Activated T-cell treated with anti-CD3 and anti-CD28 coated beads, Interleukin-2, amount 50 U/mL, for 24 hours (primary cell): ENCODE measurements at places on chromosomes 6 and 20.

DNA sequence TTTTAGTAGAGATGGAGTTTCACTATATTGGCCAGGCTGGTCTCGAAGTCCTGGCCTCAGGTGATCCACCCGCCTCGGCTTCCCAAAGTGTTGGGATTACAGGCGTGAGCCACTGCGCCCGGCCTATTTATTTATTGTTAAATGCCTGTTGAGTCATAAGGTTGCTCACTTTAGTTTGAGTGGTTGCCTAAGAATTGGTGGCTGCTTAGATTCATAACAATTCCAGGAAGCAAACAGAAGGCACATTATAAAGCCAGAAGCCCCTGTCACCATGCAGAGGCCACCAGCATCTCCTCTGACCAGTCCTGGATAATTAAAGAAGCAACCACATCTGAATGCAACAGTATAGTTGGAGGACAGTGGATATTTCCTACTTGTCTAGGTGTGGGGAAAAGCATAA, 24.0 kb upstream of the ARMH2 start:
- no peak for DNase-seq

DNA sequence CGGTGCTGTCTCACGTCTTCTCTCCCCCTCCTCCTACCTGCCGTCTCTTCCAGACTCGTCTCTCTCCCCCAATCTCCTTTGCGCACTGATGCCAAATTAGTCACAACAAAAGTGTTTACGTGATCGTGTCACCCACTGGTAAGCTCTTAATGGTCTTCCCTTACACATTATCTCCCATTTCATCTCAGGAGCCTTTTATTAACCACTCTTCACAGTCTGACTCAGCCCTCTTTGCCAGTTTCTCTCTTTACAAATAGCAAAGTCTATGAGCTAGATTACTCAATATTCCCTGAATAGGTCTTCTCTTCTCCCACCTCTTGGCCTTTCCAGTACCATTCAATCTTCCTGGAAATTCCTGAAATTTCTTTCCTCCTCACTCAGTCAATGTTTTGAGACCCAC, 247.0 kb downstream of the ESR1 start:
- no peak for DNase-seq

GRCh38 chr20:3239026-3239866, at the start of gene SLC4A11:
Gene SLC4A11, minus strand, starts transcription at chr20:3239190. Its CDS starts 53 bp downstream, at chr20:3239137.
- DNase-seq, result peak; percentile 64

- DNase-seq, result no peak
Observed at GRCh38 chr6:52125572-52125971, 38.2 kb upstream of the PKHD1 start.

DNA sequence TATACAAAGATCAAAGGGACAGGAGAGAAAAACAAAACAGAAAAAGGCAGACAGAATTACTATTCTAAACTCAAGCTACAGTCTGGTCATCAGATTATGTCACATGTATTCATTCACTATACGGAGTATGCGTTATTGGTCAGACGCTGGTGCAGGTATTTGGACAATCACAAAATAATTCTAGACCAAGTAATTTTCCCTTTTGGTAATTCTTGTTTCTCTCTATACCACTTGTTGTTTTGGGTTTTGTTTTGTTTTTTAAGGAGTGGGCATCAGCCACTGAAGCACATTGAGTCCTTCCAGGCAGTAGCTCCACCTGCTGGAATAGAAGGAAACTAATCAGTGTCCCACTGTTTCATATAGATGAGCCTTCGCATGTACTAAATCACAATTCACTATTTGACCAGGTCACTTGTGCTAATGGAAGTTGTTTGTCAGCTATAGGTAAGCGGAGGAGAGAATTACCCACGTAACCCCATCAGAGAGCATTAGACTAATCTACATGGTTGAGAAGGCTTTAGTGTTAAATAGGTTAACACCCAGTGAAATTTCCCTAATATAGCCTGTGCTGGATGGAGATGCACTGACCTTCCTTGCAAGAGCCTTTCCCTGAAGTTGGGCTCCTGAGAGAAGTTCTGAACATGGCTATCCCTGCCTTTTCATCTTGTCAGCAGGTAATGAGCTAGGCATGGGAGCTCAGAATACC, 77.9 kb downstream of the TNFAIP3 start:
- no peak for DNase-seq

DNA sequence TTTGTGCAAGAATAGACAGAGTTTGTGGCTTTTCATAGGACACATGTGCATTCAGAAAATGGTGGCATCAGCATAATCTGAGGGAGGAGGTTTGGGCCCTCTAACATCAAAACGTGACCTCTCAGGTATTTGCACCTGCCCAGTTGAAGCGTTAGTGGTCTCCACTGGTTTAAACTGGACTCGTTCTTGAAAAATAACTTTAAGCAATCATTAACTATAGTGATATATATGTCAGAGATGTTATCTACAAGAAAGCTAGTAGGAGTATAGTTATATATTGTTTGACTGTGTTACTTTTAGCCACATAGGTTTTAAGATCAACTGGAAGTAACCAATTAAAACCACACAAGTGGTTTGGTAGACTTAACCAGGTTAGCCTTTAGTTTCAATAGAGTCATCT, 607.4 kb downstream of the MAFB start:
- DNase-seq, result no peak

DNA sequence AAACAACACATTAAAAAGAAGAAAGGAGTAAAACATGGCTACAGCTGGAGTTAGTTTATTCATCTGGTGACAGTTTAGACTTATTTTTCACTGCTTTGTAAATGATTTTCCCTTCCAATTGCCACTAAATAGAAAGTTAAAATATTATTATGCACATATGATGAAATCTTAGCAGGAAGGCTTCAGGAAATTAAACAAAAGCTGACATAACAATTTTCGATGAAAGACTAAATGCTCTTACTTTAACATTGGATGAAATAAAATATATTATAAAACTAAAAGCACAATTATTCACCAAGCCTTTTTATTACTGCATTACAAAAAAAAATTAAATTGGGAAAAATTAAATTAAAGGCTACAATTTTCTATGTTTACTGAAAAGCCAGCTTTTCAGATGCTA, 158.0 kb downstream of the MMUT start:
- no peak for DNase-seq

- DNase-seq, result no peak
Observed at GRCh38 chr6:160513836-160514235, 150.2 kb downstream of the LPA start.

- DNase-seq, result no peak
Observed at GRCh38 chr6:66964216-66964615, 1257.2 kb upstream of the EYS start.

- DNase-seq, result no peak
Observed at GRCh38 chr6:33375143-33375671, 16.4 kb upstream of the KIFC1 start.

- no peak for DNase-seq
Observed at GRCh38 chr6:158002249-158002950, 20.7 kb downstream of the SYNJ2 start.

GRCh38 chr6:93842178-93842577, 422.8 kb upstream of the EPHA7 start:
- DNase-seq, result no peak

- peak; percentile 71 for DNase-seq
Observed at GRCh38 chr6:2891768-2892170, 11.3 kb downstream of the SERPINB9 start.

DNA sequence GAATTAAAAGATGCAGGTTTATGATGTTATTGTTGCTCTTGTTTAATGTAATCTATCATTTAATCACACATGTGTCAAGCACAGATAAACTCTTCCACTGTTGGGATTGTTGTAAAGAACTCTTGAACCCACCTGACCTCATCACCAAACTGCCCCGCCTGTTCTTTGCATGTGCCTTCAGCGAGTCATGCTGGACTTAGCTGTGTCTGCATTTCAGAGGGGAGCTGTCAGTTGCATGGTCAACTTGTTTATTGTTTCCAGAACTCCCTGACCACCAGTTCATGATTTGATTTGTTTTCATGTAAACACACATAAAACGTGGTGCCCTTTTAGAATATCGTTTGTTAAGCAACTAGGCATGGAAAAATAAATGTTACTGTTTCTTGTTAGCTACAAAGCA, 93.6 kb downstream of the KHDC1L start:
- no peak for DNase-seq

DNA sequence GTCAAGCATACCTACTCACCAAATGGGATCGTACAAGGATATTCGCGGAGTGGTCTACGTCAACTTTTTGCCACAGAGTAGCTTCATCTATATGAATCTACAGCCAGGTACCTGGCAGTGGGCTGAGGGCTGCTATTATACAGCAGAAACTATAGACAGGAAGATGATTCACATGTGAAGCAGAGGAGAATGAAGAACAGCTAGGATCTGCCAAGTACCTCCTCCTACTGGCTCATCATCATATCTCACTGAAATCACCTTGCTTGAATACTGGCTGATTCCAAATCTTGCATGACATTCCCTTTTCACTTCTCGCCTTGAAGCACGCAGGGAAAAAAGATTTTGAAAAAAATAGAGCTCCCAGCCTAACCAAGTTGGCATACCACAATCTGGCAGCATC, 488.7 kb upstream of the NRSN1 start:
- DNase-seq, result no peak

DNA sequence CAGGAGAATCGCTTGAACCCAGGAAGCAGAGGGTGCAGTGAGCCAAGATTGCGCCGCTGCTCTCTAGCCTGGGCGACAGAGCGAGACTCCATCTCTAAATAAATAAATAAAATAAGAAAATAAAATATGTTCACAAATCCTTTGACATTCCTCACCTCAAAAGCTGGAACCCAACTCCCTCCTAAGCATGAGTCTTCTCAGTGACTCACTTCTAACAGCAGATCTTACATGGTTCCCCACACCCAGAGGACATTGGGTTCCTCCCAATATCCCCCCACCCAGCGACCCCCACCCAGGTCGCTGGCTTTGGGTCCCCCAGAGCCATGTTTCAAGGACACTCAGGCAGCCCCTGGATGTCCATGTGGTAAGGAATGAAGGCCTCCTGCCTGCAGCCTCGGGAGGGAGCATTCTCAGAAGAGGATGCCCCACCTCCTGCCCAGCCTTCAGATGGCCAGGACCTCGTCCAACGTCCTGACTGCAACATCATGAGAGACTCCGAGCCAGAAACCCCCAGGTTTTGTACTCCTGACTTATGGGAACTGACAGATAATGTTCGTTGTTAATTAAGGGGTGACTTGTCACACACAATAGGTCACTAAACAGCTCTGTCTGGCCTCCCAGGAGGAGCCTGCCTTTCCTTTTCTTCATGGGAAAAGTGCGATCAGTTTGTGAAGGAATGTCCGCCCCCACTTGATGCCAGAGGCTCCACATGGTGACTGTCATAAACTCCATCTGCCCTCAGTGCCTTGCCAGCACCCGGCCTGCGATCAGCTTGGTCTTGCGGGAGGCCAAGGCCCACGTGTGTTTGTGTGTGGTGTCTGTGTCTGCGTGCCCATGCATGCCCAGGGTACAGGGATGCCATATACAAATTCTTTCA, 10.1 kb upstream of the GMEB2 start:
- no peak for DNase-seq

DNA sequence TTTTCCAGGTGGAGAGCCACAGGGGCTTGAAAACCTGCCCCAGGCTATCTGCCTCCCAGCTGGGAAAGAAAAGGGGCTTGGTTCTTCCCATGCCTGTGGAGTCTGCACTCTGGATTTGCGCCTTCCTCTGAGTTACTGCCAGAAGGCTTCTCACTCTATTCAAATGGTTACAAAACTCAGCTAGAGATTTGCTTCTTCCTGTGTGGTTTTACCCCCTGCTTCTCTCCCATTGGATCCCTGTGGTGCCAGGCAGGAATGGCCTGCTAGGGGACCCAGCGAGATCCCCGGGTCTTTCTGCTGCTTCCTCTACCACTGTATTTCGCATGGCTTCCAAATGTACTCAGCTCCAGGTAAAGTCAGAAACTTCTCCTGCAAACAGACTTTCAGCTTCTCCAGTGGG, 192.0 kb upstream of the HS3ST5 start:
- DNase-seq, result no peak

DNA sequence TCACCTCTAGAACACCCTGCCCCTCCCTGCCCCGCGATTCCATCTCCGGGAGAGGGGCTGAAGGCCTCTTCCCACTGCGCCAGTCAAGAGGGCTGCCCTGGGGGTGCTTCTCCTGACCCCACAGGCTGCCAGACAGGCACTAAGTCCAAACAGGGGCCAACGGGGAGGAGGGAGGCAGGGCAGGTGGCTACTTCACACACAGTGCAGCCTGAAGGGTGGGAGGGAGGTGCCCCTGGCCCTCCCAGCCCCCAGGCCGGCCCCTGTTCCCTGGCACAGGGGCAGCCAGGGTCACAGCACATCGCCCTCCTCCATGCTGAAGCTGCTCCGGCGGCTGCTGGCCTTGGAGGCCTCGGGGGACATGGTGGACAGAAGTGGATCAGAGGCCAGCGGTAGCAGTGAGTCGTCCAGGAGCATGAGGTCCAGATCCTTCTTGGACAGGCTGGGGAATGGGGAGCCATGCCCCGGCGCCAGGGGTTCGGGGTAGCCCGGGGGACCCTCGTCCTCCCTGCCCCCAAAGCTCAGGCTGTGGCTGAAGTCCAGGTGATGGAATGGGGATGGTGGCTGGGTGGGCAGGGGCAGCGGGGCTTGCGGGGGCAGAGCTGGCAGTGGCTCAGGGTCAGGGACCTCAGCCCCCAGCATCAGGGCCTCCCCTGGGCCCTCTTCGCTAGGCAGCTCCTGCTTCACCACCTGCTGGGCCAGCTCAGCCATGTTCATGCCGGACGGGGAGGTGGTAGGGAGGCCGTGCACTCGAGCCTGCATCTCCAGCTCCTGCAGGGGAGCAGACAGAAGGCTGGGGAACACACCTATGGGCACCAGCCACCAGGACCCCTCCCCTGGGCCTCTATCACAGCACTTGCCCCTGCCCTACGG, 46.3 kb downstream of the MDFI start:
- peak; percentile 25 for DNase-seq

GRCh38 chr6:37535759-37536490, 36.2 kb upstream of the CCDC167 start:
- peak; percentile 56 for DNase-seq

DNA sequence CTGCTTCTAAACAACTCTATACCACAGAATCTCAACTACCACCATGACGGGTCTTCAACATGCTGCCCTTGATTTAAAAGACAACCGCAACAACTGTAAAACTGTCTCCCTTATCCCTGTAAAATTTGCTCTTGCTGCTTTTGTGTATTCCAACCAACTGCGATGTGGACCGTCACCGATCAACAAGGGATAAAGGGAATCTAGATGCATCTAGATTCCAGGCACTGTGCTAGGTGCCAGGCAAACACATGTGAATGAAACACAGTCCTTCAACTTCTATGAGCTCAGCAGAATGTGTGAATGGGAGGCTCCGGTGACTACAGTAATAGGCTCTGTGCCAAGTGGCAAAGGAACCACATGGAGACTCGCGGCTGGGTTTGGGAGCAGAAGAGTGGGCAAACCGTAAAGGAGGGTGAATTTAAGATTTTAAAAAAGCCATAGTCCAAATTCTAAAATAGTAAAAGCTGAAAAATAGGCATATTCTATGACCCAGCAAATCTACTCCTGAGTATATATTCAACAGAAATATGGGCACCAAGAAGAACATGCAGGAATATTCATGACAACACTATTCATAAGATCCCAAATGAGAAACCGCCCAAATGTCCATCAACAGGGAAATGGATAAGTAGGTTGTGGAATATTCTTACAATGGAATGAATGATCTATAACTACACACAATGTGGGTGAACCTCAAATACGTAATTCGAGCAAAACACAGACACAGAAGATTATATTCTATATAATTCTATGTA, 3.7 kb upstream of the PRND start:
- no peak for DNase-seq
